ENCODE measurements at places on chromosomes 12 and 14.

DNA sequence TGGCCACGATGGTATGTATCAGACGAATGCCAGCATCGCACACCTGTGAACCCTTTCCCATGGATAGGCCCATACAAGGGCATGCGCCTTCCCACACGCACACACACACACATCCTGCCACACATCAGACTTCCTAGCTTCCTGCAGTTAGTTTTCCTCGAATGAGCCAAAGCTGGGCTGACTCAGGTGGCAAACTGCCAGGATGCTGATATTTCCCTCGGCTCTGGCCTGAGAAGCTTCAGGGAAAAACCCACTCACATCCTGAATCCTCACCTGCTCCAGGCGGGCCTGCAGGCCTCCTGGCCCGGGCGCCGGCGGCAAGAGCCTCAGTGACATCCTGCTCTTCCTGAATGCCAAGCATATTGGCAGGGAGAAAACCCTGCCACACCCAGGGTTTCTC lies 22.4 kb downstream of the CALM1 start:
- peak; percentile 49 for DNase-seq

- no peak for DNase-seq
These were observed 235 bp downstream of the RAB2B start for GRCh38 chr14:21476523-21476924.

DNA sequence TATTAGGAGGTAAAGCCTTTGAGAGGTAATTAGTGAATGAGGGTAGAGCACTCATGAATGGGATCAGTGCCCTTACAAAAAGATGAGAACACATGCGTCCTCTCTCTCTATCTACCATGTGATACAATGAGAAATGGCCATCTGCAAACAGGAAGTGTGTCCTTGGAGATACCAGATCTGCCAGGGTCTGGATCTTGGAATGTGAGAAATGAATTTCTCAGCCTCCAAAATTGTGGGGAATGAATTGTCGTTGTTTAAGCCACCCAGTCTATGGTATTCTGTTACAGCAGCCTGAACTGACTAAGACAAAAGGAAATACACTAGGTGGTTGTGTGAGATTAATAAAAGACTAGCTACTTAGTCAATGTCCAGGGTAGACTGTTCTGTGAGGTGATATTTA lies 366.6 kb downstream of the NELL2 start:
- DNase-seq: no peak

GRCh38 chr12:39616251-39616650 lies 3.4 kb downstream of the ABCD2 start:
- DNase-seq: no peak

DNA sequence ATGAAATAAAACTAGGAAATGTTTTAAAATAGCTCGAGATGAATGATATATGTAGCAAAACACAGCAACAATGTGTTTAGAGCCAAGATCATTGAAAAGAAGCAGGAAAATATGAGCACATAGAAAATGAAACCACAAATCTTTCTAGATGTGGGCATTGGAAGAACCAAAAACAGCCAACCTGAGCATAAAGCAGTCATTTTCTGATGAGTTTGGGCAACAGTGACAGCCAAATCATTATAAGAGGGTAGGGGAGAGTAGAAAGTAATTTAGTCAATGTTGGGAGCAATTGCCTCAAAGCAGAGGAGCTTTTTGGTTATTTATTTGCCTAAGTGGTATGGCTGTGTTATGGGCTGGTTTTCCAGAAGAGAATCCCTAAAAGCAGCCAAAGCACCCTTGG lies 8.8 kb upstream of the BICDL1 start:
- DNase-seq: no peak

DNA sequence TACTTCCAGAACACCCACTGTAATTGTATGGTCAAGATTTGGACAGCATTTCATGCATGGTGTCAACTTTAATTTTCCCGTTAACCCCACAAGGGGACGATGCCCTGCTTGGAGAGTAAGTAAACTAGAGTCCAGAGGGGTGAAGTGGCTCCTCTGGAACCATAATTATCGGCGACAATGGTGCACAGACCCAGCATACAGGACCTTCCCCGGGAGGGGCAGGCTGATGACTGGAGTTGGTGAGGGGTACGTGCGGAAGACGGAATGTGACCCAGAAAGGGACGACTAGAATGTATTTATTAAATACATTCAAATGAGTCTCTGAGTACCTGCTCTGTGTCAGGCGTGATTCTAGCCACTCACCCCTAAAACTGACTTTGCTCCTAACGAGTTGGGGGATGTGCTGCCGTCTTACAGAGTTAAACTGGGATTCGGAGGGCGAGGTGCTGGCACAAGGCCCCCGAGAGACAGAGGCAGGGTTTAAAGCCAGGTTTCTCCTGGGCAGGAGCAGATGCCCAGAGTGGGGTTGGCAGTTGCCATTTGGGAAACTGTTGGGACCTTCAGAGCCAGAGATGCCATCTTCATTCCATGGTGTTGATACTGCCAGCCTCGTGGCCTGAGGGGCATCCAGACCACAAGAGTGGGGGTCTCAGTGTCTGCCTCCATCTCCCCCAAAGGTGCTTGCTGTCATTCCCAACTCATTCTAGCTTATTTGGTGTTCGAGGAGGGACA lies 10.9 kb downstream of the RTL1 start:
- no peak for DNase-seq

GRCh38 chr12:127260531-127260930 lies 1006.4 kb upstream of the TMEM132C start:
- DNase-seq: no peak

GRCh38 chr12:64706857-64707256 lies 52.3 kb downstream of the GNS start:
- DNase-seq: no peak

DNA sequence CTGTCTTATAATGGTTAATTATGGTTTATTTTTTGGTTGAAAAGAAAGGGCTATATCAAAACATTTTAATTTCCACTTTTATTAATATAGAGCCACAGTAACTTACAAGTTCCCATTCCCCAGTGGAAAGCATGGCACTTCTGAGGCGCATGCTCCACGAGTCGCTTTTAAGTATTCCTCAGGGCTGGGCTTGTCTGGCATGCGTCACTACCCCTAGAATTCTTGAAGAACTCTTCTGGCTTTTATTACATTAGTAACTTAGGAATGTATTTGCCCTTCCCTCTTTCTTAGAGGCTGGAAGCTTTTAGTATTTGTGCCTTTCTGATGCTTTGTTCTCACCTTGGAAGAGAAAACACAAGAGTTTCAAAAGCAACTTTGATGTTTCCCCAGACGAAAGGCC lies 81.1 kb downstream of the ESR2 start:
- DNase-seq: no peak

DNA sequence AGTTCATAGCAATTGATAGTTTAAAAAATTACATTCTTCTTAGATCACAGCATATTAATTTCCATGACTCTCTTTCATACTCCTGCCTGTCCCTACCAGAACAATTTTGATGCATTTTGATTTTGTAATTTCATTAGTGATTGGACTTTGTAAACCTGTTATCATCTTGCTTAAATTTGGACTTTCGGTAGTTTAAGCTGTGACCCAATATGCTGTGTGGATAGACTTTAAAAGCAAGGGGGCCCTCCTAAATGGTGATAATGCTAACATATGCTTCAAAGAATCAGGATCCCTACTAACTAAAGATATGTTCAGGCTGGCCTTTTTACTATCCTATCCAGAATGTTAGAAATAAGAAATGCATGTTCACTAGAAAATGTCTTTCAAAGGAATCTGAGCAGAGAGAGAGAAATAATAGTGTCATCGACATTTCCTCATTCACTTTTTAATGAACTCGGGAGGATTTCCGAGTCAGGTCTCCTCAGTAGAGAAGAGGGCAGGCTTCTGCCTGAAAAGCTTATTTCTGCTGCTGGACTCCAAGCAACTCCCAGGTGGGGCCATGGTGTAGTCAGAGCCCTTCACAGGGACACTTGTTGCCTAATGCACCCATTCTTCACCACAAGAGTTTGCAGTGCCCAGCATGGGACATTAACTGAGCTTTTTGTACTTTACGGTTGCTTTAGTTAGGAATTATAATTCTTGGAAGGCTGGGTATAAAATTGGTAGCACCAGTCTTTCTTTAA lies 16.7 kb downstream of the SLC38A4 start:
- no peak for DNase-seq

- DNase-seq: no peak
These were observed 861.1 kb downstream of the FLRT2 start for GRCh38 chr14:86391085-86391484.

DNA sequence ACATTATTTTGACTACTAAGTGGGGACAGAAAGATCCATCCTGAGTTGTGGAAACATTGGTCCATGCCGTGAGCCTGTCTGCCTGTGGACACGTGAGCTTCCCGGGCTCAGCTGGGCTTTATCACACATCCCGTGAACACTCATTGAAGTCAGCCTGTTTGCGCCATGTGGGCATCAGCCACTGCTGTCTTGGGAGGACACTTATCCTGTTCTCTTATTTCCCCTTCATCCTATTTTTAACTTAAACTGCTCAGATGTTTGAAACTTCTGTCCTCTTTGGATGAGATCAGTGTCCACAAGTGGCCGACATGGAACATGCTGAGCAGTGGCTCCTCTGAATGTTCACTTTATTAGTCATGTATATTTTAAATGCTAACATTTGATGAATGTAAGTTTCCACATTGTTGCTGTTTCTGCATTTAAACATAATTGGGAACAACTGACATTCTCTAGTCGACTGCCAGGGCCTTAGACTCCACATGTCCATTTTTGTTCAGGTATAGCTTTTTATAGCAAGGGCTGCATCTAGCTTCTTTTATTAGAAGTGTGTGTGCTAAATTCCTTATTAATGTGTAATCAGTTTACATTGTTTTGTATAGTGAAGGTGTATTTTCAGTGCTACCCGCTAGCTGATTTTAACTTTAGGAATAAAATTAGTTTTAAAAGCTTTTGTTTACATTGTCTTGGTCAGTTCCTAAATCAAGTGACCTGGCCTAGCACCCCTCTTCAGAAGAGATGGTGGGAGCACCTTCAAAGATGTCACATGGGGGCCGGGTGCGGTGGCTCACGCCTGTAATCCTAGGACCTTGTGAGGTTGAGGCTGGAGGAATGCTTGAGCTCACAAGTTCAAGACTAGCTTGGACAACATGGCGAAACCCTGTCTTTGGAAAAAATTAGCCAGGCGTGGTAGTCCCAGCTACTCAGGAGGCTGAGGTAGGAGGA lies 24.0 kb downstream of the RNF34 start:
- no peak for DNase-seq

- no peak for DNase-seq
These were observed 115.5 kb downstream of the DYRK2 start for GRCh38 chr12:67764055-67764454.

GRCh38 chr14:88323523-88324199 lies 592 bp upstream of the KCNK10 start:
- DNase-seq: peak; percentile 46

GRCh38 chr12:42903736-42904135 lies 314.2 kb upstream of the PRICKLE1 start:
- DNase-seq: no peak

DNA sequence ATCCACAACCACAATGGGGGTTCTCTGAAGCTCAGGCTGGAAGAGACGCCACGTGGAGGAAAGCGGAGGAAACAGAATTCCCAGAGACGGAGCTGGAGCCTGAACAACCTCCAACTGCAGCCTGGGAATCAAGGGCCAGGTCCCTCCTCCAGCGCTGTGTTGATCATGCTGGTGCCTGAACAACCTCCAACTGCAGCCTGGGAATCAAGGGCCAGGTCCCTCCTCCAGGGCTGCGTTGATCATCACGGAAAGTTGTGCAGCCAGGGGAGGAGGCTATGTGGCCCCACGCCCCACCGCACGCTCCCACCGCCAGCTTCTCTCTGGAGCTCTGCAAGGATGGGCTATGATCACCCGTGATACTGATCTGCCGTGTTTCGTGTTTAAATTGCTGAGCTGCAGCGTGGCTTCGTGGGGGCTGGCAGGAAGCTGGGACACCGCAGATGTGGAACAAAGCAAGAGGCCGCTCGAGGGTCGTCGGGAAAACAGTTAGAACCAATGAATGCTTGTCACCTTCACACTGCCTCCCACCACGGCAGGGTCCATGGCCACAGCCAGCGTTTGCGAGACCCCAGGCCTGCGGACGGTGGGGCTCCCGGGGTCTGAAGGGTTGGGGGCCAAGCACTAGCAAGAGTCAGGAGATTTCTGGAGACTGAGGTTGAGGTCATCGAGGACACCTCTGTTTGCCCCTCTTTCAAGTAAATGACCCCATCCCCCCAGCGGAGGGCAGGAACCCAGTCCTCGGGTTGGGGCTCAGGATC lies 51.8 kb upstream of the FBRSL1 start:
- no peak for DNase-seq

DNA sequence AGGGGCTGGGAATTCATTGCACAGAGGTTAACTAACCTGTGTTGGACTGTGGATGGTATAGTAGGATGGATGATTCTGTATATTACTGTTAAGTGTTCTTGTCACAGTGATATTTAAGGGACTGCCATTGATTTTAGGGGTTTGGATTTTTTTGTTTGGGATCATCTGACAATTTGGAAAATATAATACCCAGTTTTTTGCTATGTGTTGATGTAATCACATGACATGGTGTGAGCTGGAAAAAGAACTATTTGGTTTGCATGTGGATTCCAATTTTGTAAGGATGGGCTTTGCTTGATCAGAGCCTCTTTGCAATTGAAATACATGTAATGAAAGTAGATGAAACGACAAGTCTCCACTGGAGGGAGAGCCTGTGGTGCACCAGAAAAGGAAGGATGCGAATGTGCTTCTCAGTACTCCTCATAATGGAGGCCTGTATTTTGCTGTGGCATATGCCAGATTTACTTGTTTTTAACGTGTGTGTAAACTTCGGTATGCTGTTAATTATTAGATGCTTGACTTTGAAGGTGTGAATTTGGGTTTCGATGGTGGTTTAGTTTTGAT lies 2.7 kb downstream of the DYRK2 start:
- DNase-seq: no peak

DNA sequence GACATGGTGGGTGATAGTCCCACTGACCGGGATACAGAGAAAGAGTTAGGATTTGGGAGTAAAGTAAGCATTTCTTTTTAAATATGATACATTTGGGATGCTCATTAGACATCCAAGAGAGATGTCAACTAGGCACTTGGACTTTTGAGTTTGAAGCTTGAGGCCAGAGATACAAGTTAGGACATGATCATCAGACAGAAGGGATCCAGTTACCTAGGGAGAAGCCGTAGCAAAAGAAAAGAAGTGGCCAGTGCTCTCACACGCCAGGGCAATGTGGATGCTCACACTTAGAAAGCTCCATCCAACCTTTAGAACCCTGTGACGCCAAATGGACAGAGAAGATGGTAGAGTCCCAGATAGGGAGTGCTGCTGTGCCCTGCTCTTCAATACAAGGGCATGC lies 14.0 kb upstream of the STON2 start:
- DNase-seq: no peak

GRCh38 chr12:85325442-85325841 lies 45.4 kb downstream of the ALX1 start:
- DNase-seq: no peak

GRCh38 chr12:67449591-67450052 lies 180.5 kb downstream of the CAND1 start:
- DNase-seq: no peak

- DNase-seq: no peak
These were observed 57.6 kb downstream of the PRKAB1 start for GRCh38 chr12:119725523-119725922.

- DNase-seq: no peak
These were observed 41.9 kb downstream of the SPTLC2 start for GRCh38 chr14:77574446-77575115.

- no peak for DNase-seq
These were observed 173.9 kb downstream of the MYRFL start for GRCh38 chr12:69998922-69999321.

Data from NCI-H2171 (cell line).